Left forelimb (tissue), 1 donor: ENCODE measurements at places on chromosomes 2 and 18.

GRCh38 chr18:28123401-28124030, 53.4 kb downstream of the CDH2 start:
- DNase-seq, result no peak

DNA sequence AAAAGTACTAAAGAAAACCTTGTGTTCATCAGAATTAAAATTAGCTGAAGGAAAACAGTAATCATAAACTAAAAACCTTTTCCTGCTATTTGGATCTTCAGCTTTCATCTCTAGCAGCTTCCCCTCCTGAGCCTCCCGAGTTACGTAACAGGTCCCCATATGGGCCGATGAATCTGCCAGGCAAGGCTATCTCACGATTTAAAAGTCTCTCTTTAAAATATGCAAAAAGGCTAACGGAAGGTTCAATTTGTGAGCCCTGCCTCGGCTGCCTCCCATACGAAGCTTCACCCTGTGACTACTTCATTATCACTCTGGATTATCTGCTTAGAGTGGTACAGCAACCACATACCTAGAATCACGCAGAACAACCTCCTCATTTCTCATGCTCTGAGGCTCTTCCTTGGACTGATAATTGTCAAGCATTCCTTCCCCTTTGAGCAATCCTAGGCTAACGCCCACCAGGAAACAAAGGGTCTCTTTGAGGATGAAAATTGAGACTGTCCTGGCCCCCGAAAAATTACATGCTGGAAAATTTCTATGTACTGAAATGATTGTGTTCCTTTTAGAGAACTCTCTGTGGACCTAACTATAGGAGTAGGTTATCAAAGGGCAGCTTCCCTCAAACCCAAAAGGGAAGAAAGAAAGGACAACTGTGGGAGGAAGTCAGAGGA, 147.4 kb downstream of the ZEB2 start:
- no peak for DNase-seq

DNA sequence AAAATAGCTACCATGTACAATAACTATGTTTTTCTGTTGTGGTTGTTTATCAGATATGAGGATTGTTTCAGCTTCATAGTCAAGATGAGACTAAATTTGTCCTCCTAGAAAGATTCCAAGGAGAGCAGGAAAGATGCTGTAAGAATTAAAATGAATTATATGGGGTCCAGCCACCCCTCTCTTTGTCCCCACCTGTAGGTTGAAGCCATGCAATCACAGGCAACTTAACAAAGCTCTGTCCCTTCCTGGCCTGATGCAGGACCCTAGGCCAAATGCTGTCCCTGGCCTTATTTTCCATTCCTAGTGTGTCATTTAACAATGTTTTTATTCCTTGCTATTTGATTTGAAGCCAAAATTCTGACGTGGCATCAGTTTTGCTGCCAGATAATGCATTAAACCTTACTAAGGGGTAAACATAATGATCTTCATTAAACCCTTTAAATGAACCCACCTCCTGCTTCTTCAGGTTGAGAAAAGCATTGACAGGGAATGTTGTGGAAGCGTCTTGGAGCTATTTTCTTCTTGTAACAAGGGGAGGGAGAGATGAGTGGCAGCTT, 240.9 kb upstream of the ZNF521 start:
- DNase-seq, result no peak

DNA sequence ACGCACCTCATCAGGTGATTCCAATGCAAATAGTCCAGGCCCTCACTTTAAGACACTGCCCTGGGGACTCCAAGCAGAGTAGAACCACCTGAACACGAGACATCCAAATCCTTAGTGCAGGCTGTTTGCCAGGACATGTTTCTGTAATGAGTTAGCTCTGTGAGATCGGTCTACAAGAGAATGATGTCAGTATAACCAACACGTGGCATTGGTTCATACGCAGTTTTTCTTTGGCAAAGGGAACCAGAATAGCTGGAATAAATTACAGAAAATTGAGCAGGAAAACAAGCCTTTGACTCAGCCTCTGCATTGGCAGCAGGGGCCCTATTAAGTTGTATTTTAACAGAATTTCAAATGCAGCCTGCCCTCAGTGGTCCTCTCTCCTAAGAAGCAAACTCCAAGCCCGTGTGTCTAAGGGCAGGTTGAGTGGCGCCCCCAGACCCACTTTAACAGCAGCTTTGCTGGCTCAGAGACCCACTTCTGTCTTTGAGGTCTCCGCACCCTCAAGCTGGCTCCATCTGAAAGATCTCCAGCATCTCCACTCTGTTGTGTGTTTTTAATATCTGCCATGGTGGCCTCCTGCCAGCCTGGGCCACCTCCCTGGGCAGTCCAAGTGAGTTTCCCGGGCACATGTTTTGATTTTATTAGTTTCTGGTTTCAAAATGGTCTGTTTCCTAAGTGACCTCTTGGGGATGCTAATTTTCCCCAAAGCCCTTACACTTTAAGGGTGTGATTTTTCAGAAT, 61.3 kb downstream of the ALPK2 start:
- no peak for DNase-seq

DNA sequence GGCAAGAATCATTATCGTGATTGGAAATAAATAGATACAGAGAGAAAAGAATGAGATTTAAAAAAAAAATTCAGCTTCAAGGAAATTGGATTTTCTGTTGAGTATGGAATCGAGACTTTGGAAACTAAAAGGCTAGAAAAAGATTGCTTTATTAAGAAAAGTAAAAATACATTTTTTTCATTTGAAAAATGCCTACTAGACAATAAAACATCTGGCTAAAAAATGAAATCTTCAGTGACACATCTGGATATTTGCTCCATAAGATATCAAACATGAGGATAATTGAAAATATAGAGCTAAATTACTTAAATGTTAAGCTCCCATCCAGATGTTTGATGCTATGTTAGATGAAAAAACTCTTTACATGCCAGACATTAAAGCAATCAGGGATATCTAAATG, 879.5 kb downstream of the TSN start:
- no peak for DNase-seq

DNA sequence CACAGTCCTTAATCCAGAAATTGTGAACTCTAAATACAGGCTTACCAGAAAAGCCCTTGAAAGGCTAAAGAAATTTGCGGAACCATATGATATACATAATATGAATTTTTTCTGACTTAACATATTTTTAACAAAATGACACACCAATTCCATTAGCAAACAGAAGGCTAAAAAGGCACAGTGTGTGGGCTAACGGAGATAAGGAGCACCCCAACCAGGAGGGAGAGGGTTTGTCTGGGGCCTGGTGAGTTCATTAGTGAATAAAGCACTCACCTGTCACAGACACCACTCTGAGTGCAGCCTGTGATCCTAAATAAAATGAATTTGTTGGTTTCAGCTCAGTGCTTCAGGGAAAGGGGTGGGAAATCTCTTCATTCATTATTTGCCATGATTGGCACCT, 2.7 kb upstream of the FECH start:
- no peak for DNase-seq

- DNase-seq, result no peak
Measured at GRCh38 chr2:98559581-98559980, 48.7 kb downstream of the COA5 start.

GRCh38 chr2:9271691-9272090, 65.1 kb downstream of the ASAP2 start:
- no peak for DNase-seq

GRCh38 chr2:237306787-237307170, 107.2 kb downstream of the COL6A3 start:
- DNase-seq, result no peak

DNA sequence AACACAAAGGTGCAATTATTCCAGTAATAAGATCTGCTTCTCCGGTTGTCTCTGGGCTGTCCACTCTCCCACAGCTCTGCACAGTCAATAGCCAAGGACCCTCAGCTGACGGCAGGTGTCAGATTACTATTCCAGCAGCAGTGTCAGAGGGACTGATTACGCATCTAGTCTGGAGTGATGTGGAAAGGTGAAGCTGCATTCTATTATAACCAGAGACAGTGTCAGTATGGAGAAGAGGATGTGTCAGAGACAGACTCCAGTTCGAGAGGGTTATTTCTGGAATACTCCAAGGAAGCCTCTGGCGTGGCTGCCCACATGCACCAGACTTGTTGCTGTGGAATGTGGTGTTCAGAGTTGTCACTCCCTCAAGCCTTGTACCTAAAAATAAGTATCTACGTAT, 163.6 kb upstream of the TMEM200C start:
- no peak for DNase-seq

DNA sequence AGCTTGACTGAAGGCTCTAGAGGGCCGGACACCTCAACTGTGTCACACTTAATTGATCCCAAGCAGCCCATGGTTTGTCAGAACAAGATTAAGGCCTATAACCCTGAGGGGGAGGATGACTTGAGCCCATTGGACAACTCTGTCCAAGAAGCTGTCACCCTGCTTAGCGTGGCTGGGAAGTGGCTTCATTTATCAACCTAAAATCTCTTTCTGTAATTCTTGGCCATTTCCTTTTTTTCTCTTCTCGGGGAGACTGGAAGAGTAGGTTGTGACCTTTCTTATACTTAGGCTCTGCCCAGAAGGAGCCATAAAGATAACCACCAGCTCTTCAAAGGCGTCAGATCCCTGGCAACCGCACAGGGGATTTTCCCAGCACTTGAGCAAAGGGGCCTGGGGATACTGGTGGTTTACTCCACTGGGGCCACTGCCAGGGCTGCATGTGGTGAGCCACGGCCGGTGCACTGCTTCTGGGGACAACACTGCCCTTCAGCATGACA, 265.5 kb downstream of the CYRIA start:
- no peak for DNase-seq

- no peak for DNase-seq
Measured at GRCh38 chr18:32767400-32767799, 5.4 kb downstream of the KLHL14 start.

GRCh38 chr2:238876232-238876630, 28.3 kb downstream of the TWIST2 start:
- peak; percentile 30 for DNase-seq

GRCh38 chr2:216344950-216345300, 27.4 kb downstream of the MARCHF4 start:
- no peak for DNase-seq

DNA sequence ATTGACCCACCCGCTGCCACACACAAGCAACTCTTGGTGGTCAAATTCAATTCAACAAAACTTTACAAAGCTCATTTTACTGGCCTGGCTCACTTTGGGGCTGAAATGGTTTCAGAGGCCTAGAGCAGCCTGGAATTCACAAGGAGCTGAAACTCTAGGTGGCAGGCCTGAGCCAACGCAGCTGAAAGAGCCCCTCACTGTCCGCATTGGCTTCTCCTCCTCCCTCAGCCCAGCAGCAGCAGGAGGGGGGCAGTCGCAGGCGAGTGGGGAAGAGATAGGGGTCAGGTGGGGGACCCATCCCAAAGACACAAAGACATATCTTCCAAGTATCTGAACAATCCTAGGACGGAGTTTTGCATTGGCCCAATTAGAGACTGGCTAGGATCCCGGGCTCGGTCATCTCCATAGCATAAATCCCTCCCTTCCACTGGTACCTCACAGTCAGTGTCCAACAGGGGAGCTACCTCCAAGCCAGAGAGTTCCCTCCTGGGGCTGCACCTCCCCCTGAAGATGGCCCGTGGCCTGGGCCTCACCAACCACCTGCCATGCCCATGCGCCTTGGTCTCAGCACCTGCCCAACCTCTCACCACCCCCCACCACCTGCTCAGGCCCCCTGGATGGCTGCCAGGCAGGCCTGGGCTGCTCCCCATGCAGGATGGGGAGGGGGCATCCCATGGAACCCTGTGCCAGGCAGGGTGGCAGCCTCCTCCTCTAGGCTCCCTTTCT, 113.4 kb downstream of the ZBTB7C start:
- no peak for DNase-seq

GRCh38 chr2:14125624-14126293, 506.8 kb upstream of the LRATD1 start:
- peak; percentile 69 for DNase-seq

DNA sequence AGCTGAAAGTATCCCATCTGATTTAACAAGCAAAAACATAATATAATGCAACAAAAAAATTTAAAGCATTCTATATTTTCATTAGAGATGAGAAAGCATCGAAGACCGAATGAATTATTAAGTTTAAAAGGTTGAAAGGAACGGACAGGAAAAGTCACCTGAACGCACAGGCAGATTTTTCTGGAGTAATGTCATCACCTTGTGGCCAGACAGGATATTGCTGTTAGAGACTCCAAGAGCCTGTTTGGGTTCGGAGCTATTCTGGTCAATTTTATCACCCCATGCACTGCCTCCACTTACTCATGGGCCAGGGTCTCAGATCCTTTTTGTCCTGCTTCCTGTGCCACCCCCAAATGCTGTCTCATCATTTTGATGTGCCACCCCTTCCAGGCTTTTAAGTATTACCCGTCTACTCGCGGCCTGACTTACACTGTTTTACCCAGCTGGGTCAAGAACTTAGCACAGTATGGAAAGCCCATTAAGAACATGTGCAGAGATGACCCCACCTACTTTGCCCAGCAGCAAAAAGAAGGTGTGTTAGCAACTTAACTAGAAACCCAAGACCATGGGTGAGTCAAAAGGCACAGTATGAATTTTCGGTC, 27.3 kb downstream of the GKN2 start:
- no peak for DNase-seq

- DNase-seq, result no peak
Measured at GRCh38 chr18:48885924-48886400, 64.8 kb downstream of the SMAD7 start.

- no peak for DNase-seq
Measured at GRCh38 chr2:110813896-110814295, 81.5 kb downstream of the ACOXL start.

DNA sequence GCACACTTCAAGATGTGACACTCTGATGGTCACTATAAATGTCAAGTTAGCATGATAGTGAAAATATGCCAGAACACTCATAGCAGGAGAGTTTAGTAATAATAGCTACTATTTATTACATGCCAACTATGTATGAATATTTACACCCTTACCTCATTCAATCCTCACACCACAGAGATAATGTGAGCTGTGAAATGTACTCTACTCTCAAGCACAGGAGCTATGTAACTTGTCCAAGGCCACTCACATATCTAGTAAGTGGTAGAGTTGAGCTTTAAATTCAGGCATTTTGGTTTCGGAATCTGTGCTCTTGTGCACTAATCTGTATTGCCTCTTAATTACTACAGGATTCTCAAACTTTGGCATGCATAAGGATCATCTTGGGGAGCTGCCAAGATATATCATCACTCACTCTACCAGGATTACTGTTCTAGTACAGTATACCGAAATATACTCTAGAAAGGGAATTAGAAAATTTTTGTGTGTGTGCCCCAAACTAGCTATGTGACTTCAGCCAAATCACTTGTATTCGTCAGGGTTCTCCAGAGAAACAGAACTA, 154.3 kb downstream of the PLCL1 start:
- no peak for DNase-seq

DNA sequence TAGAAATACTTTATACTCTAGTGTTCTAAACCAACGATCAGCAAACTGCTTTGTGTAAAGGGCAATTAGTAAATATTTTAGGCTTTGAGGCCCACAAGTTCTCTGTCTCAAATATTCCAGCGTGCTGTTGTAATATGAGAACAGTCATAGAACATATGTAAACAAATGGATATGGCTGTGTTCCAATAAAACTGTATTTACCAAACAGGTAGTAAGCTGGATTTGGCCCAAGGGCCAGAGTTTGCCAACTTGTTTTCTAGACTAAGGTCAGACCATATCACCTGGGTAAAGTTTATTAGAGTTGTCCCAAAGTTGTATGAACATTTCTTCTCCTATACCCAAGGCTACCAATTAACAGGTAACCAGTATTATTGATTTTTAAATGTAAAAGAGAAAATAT, 303.2 kb upstream of the MC4R start:
- DNase-seq, result no peak
